Stimulated activated CD8-positive, alpha-beta memory T cell treated with anti-CD3 and anti-CD28 coated beads, Interleukin-7, amount 100 ng/mL, for 4 hours (primary cell): ENCODE measurements at places on chromosomes 12 and 14.

DNA sequence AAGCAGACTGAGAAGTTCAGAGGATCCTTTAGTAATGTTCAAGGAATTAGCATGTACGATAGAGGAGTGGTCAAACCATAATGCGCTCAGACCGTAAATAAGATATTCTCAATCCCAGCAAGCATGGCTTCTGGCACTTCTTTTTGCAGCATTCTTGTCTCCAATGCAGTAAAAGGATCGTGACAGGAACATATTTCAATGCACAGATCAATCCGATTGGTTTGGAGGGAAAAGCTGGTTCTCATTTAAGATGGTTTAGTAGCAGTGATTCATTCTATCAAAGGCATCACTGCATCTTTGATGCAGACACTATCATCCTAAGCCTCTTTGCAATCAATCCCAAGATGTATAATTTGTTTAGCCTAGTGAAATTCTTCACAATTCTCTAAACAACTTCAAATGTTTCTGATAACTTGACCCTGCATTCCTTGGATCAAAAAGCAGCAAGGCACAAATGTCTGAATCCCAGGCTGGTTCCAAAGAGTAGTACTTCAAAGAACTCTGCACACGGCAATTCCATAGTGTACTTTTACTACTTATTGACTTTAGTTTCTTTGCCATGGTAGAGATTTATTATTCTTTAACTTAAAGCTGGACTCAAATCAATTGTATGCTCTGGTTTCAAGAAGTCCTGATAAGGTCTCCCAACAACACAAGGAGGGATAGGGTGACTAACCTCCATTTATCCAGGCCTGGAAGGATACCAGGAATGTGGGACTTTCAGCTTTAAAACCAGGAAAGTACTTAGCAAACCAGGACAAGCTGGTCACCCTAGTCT is 96.8 kb upstream of the MDM1 start:
- DNase-seq, result no peak

DNA sequence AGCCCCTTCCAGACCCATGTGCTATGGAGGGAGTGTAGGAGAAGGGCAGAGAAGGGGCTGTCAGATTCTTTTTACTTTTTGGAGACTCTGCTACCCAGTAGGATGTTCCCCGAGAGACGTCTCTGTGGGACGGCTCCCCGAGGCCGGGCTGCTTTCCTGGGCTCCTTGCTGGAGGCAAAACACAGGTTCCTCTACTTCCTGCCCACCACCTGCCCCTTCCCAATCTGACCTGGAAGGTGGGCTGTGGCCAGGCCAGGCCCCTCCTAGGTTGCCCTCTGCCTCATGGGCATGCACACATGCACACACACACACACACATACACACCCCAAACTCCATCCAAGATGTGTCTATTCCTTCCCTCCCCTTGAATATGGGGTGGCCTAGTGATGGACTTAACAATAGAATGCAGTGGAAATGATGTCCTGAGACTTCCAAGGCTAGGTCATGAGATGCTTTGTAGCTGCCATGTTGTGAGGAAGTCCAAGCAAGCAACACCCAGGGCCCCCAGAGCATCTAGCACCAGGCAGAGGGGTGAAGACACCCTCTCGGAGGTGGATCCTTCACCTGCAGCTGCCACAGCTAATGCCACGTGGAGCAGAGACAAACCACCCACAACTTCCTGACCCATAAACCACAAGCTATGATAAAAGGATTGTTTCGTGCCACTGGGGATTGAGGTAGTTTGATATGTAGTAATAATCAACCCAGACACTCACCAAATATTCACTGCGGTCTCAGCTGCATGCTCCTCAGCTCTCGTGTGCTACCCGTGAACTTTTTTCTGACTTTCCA is 1.6 kb upstream of the ASB2 start:
- peak; percentile 56 for DNase-seq

DNA sequence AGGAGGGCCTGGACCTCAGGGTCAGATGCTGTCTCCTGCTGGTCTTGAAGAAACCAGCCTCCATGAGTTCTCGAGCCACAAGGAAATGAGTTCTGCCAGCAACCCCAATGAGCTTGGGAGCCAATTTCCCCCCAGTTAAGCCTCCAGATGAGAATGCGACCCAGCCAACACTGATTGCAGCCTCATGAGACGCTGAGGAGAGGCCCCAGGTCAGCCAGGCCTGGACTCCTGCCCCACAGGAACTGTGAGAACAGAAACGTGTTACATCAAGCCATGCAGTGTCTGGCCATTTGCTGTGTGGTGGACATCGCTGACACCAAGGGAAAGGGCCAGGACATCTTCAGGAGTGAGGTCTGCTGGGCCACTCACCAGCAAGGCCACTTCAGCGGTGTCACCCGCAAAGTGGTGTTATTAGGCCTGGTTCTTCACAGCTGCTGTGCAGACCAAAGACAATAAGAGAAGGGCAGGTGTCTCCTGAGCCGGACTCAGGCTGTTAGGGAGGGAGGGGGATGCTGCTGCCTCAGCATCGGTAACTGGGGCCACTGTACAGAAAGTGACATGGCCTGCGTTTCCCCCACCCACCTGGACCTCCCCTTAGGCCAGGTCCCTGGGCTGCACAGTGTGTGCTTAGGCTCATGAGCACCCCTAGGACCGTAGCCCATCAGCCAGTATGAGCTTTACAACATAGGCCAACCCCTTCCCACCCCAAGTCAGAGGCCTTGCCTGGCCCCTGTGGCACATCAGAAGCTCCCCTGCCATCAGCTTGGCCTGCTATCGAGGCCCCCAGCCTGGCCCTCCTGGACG is 272.4 kb upstream of the RTL1 start:
- DNase-seq, result no peak

GRCh38 chr12:89436062-89436461 is 83.8 kb upstream of the DUSP6 start:
- DNase-seq, result no peak

- DNase-seq, result no peak
Observed at GRCh38 chr12:15446807-15447206, 124.5 kb downstream of the PTPRO start.

DNA sequence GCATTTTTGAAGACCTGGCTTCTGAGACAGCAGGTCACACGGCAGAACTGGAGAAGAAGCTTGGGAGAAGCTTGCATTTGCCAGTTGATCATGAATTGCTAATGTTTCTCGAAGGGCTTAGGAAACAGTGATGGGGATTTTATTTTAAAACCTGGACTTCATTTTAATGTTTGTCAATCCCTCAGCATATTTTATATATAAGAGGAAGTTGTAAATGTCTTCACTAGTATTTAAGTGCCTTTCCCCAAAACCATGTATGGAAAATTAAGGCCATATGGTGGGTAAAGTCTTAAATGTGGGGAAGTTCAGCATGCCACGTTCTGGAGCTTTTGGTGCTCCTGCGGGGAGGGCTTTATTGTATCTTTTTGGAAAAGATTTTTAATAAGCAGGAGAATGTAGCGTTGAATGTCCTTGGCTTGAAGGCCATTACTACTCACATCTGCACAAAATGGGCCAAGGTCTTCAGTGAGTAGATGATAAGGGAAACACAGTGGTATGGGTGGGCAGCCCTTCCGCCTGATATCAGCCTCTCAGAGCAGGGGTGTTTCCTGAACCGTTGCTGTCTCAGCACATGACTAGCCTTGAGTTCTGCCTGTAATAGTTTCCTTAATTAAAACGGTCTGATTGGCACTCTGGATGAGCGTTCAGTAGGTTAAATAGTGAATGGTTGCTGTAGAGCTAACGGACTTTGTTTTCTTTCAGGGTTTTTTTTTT is 511.4 kb downstream of the PCNX1 start:
- DNase-seq, result no peak

- no peak for DNase-seq
Observed at GRCh38 chr12:56951582-56952339, 5.6 kb downstream of the RDH16 start.

DNA sequence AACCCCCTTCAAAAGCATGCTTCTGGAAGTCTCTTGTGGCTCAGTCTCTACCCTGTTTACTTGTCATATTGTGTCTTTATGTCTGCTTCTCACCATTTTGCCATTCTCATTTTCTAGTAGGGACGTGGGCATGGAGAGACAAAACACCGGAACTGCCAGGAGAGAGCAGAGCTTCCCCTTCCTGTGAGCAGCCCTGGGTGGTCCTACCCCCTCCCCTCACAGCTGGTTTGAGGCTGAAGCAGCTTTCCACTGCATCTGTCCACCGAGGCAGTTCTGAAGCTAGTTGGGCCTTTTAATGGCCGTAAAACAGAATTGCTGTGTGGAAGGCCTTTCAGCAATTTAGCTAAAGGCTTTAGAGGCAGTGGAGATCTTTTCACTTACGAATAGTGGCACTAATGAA is 77.0 kb downstream of the PELI2 start:
- DNase-seq, result no peak

- DNase-seq, result no peak
Observed at GRCh38 chr14:91649930-91650329, 82.0 kb downstream of the CATSPERB start.
